Thyroid gland (tissue), 4 donors: ENCODE measurements at places on chromosomes 6 and 20. TPM values are rescaled to one million over a fixed set of nuclear protein-coding genes. Genes with fewer than 3 reads are reported as not detected.

Gene ULBP3
- 31.7 TPM for total RNA-seq

DNA sequence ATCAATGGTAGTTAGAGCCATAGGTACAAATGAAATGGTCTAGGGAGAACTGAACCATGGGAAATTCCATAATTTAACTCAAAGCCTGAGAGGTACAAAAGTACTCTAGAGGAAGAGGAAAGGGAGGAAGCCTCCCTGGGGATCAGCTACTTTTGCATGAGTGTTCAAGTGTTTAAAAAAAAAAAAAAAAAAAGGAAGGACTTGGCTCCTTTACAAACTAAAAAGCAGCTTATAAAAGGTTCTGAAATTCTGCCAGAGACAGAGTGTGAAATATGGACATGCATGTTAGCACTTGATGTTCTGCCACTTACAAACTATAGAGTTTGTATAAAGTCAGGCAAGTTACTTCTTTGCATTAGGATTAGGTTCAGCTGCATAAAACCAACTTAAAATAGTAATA, 290.0 kb downstream of the TBC1D7 start:
- no peak overlapping the region for H3K27ac ChIP-seq
- DNase-seq = no peak
- no peaks in the 10 kb centered on the region for H3K36me3 ChIP-seq

Gene CCN2
- total RNA-seq = 141 TPM

Gene BNIP5
- total RNA-seq = not detected

DNA sequence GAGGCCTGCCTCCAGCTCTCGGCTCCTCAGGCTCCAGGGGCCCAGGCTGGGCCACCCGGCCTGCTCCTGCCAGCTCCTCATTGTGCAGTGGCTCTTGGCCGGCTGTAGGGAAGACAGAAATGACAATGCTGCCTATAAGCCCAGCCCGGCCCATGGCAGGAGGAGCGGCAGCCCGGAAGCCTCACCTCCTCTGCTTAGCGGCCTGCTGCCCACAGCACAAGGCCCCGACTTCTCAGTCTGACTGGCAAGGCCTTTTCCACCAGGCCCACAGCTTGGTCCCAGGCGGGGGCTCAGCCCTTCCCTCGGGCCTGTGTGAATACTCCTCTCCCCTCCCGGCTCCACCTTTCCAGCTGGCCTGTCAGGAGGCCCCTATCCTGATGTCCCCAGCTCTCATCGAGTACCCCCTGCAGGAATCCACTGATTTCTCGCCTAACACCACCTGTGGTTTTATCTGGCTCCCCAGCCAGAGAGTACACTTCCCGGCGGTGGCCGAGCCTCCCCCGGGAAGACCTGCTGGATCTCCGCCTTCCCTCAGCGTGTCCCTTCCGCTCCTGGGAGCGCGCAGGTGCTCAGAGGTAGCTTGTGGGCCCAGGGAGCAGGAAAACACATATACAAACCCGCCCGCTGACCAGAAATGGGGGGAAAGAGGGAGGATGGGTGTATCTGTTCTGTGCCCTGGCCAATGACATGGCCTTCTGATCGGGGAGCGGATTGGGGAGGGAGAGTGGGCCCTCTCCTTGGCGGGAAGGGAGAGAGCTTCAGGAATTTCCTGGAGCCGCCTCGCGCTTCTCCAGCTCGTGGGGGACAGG, 963 bp downstream of the DDRGK1 start:
- peak overlapping the region; percentile 39 for H3K4me3 ChIP-seq
- H3K4me1 ChIP-seq = peaks cover 19% of the 10 kb centered on the region
- no peaks in the 10 kb centered on the region for H3K27me3 ChIP-seq
- peak; percentile 38 for DNase-seq
- H3K36me3 ChIP-seq = peaks cover 17% of the 10 kb centered on the region
